ENCODE measurements at places on chromosomes 6 and 20.

DNA sequence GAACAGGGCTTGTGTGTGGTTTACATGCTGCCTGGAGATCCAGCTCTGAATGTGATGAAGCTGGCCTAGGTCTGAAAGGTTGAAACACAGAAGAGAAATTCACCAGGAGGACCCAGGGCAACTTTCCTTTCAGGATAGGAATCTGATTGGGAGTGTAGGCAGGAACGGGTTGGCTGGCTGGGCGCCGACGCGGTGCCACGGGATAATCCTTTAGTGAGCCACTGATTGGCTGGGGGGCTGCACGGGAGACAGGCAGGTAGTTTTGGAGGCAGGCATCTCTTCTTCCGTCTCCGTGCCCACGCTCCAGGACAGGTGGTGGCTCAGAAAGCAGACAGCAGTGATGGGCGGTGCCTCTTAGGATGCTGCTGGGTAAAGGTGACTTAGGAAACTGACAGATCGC lies 294.6 kb downstream of the CDH4 start:
- DNase-seq, result no peak

- DNase-seq, result no peak
These were observed 26.8 kb upstream of the TMEM217 start for GRCh38 chr6:37284781-37285180.

DNA sequence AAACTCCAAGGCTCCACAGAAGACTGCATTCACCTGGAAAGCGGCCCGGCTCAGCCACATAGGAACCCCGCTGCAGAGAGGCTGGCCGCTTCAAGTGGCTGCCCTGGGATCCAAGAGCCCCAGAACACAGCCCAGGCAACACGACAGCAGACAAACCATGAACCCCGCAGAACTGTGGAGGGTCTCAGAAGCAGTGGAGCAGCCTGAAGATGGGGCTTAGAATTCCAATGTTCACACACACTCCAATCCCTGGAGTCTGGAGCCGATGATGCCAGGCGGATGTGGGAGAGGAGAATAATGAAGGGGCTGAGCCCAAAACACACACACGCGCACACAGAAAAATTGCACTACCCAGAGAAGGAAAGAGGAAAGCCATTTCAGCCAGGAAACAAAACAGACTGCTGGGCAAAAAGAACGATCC lies 52.4 kb downstream of the NINL start:
- no peak for DNase-seq

GRCh38 chr6:39859025-39859424 lies 66.8 kb downstream of the DAAM2 start:
- no peak for DNase-seq

GRCh38 chr6:131199568-131200272 lies 64.5 kb downstream of the AKAP7 start:
- DNase-seq, result peak; percentile 10

GRCh38 chr6:14706378-14706929 lies 539.4 kb upstream of the JARID2 start:
- no peak for DNase-seq

All from NCI-H748 treated with DMSO at 0.1 percent for 48 hours (cell line).